ENCODE measurements at places on chromosomes 5 and 9.

DNA sequence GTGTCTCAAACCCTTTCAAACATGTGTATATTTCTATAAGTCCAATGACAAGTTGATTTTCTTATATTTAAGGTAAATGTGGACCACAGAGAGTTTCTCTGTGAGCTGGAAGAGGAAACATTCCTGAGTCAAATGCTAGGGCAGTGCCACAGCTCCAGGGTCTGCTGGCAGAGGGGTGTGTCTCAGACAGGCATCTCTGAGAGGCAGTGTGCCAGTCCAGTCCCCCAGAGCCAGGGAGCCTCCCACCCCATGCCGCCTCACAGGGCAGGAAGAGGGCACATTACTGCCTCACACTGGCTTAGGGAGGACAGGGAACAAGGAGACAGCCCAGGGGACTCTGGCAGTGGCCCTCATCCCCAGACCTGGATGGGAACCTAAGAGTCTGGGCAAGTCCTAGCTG lies 120.2 kb downstream of the TENT4A start:
- DNase-seq, result no peak

GRCh38 chr5:82942083-82942881 lies 134.9 kb downstream of the TMEM167A start:
- DNase-seq, result no peak

- DNase-seq, result no peak
Measured at GRCh38 chr9:7313389-7313788, 486.2 kb downstream of the DMAC1 start.

DNA sequence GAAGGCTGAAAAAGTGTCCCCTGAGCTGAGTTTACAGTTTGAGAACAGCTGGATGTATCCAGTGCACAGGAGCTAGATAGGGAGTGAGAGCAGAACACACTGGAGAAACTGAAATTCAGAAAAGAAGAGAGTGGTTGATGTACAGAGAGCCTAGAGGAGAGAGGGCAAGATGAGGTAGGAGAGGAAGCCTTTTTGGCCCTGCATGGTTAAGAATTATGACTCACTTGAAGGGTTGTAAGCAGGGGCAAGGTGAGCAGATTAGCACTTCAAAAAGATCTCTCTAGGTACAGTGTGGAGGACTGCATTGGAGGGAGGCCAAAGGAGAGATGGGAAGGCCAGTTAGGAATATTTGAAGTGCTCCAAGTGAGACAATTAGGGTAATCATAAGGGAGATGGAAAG lies 25.2 kb downstream of the MCC start:
- DNase-seq, result no peak

- DNase-seq, result no peak
Measured at GRCh38 chr5:13992795-13993194, 48.3 kb upstream of the DNAH5 start.

DNA sequence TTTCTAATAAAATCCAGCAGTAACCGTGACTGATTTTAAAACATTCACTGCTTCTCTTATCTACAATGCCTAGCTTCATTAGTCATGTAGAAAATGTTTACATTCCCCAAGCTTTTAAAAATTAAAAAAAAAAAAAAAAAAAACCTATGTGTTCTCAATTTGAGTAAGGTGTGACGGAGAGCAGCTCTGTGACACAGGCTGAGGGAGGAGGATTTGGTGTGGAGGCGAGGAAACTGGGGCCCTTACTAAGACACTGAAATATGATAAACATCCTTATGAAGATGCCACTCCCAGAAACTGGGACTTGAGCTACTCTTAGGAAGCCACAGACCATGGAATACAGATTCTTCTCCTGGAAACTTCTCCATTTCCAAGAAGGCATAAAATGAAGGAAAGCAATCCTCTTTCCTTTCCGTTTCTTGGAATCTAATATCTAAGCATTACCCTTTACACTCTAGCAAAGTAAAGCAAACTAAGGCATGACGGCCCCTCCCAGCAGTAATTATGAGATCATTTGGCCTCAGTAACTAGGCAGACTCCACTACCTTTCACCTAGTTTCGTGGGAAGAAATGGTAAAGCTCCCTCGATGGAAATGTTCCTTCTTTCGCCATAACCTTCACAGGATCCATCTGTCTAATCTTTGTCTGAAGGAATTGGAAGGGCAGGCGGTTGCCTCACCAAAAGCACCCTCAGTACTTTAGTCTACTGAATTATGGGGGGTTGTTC lies 23.5 kb downstream of the GRAMD2B start:
- peak; percentile 43 for DNase-seq

All from astrocyte of the hippocampus (primary cell).